Stimulated activated CD4-positive, alpha-beta T cell treated with anti-CD3 and anti-CD28 coated beads, TNF-alpha, amount 100 ng/mL, for 4 hours (primary cell): ENCODE measurements at places on chromosomes 1 and 21.

GRCh38 chr1:117339866-117340700, 27.2 kb upstream of the MAN1A2 start:
- no peak for DNase-seq

- DNase-seq = no peak
Observed at GRCh38 chr1:239913141-239913585, 178.5 kb upstream of the FMN2 start.

DNA sequence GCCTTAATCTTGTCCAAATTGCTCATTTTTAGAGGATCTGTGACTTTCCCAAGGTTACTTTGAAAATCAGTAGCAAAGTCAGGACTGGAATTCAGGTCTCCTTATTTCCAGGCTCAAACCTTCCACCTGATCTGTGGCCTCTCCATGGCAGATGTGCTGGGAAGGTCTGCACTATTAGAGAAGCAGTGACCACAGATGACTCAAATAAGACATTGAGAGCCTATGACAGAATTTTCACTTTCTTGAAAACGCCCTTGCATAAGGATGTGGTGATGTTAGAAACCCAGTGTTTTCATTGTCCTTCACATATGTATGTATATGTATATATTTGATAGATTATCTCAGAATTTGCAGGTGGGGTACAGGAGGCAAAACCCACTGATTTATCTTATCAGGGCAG, 45.3 kb downstream of the TTC39A start:
- no peak for DNase-seq

DNA sequence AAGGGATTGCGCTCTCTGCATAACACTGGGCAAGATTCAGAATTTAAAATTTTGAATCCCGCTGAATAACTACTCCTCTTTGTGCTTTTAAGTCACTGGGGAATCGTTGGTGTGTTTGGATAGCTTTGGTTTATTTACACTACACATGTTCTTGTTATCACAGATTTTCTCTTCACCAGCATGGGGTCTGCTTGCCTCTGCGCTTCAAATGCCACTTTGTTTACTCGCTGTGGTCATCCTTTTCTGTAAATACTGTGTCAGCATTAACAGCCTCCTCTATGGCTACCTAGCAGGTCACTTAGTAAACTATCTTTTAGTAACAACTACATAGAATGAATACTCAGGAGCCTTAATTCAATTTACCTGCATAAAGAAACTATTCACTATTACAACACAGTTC, 14.4 kb upstream of the KCNH1 start:
- DNase-seq = no peak

DNA sequence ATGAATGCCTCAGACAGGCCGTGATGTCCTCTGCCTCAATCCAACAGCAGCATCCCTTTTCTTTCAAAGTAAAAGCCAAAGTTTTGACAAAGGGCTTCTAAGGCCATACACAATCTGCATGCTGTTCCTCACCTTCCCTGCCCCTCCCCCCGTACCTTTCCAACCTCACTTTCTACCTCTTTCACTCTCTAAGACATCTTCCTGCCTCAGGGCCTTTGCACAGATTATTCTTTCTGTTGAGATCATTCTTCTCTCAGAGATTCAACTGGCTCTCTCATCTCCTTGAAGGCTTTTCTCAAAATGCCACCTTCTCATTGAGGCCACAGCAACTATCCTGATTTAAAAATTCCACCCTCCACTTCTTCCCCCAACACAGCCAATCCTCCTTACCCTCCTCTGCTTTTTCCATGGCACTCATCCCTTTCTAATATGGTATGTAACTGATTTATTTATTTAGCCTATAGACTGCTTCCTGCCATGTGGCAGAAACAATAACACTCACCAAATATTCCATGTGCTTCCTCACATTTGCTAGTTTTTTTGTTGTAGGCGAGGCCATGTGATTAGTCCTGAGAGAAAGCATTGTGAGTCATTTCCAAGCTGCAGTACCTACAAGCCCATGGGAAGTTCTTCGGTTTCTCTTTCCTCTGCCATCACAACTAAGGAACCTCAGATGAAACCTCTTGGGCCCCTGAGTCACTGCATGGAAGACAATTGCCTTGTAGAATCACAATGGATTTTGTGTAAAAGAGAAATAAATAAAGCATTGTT, 58.7 kb upstream of the GADD45A start:
- no peak for DNase-seq
